ENCODE measurements at places on chromosomes 3 and 15. TPM values are rescaled to one million over a fixed set of nuclear protein-coding genes. Genes with fewer than 3 reads are reported as not detected.

GRCh38 chr3:39289107-39289506, 9.3 kb upstream of the CX3CR1 start:
- DNase-seq, result no peak

GRCh38 chr3:156038869-156039268, 81.5 kb upstream of the KCNAB1 start:
- no peak for DNase-seq

GRCh38 chr3:180018543-180018942, 18.2 kb downstream of the PEX5L start:
- no peak for DNase-seq

Gene ESYT3
- total RNA-seq, result 0.91 TPM

Data from left cardiac atrium (tissue), 4 donors.